ENCODE measurements at places on chromosomes 12 and 14.

DNA sequence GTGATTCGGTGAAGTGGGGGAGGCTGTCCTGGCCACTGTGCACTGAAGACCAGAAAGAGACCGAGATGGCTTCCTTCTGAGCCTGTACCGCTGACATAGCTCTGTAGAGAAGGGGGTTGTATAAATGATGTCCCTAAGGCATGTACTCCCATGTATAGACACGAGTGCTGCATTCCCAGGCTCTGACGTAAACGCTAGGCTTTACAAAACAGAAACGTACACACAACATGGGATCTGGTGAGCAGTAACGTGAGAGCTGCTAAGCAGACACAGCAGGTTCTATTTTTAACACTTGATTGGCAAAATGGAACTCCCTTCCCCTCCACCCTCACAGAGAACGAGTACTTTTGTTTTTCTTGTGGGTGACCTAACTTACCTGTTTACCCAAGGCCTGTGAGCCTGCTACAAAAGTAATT is 35.9 kb downstream of the ACADS start:
- no peak for DNase-seq

DNA sequence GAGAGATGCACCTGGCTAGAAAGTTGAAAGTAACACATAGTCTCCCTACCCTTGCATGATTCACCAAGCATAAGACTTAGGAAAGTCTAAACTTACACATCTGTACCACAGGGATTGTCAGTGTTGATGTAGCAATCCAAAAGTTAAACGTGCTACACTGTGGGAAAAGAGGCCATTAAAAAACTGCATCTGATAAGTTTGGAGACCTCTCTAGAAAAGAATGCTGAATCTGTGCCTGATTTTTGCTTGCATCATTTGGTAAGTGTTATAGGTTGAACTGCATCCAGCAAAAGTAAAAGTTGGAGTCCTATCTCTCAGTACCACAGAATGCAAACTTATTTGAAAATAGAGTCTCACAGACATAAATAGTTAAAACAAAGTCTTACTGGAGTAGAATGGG is 126.6 kb downstream of the SLC6A15 start:
- no peak for DNase-seq

DNA sequence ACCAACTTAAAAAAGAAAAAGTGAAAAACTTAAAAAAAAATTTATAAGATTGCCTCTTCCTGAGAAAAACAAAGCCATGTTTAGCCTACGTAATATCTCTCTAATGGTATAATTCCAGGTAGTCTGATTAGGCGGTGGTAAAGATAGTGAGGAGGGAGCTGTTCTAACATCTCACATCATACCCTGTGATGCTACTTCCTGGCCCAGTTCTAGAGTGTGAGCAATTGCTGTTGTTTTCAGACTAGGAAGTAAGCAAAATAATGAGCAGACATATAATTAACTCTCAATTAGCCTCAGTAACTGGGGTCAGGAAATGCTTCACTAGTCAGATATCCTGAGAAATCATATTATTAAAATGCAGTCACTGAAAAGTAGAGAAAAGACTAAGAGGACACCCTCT is 113.9 kb downstream of the PHLDA1 start:
- no peak for DNase-seq

DNA sequence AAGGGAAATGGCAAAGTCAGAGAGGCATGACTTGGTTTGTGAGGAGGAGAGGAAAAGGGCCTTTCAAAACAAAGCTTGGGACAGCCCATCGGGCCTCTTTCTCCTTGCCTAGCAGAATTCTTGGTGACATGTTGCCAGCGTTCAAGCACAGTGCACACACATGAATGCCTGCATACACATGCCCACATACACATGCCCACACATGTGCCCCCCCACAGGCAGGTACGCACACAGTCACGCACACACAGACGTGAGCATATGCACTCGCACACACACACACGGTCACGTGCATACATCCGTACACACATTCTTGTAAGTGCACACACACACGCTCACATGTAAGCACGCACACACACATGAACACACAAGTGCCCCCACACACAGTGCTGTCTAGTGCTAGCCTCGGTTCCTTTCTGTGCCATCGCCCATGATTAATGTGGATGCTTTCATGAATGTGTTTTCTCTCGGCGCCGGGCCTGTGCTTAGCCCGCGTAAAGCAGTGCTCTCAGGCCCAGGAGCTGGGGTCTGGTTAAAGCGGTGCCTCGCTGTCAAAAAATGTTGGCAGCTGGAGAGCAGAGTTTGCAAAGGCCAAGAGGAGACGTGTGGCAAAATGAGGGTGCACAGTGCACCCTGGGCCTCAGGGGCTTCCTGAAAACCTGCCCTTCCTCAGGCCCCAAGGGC is 328.8 kb upstream of the DIO3 start:
- DNase-seq: no peak

DNA sequence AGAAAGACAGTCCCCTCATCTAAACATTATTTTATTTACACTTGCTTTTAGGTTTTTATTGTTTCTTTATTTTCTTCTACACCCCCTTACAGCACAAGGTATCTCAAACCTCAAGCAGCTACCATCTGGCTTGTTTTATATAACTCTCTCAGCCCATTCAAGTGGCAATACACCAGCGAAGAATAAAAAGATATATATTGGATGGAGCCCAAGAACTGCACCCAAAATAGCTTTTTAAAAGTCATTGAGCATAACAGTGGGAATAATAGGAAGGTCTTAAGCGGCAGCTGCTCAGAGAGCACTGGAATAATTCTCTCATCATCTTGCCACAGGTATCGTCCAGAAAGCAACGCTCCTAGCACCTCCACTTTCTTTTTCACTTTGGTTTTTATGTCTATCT is 322.5 kb downstream of the SYT1 start:
- no peak for DNase-seq

- DNase-seq: peak; percentile 78
Observed at GRCh38 chr12:103840876-103841689, at the start of gene NT5DC3. NT5DC3 (minus strand) TSS chr12:103841234; CDS start chr12:103841156, 78 bp downstream.

- no peak for DNase-seq
Observed at GRCh38 chr12:13343375-13343774, 146.8 kb downstream of the EMP1 start.

DNA sequence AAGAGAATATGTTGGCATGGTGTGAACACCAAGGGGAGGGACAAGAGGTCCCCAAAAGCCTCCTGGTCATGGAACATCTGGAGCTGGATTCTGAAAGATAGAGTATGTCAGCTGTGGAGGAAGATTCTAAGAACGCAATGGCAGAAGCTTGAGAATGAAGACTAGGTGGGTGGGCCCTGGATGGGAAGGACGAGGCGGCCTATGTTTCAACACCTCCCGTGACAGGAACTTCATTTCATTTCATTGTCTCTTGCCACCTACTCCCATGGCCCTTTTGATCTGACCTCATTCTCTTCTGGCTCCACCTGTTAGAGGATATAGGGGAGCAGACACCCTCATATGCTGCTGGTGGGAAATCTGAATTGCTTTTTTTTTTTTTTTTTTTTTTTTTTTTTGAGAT is 3.3 kb downstream of the UNG start:
- DNase-seq: no peak

- no peak for DNase-seq
Observed at GRCh38 chr12:75738486-75738885, 227.1 kb upstream of the KRR1 start.

DNA sequence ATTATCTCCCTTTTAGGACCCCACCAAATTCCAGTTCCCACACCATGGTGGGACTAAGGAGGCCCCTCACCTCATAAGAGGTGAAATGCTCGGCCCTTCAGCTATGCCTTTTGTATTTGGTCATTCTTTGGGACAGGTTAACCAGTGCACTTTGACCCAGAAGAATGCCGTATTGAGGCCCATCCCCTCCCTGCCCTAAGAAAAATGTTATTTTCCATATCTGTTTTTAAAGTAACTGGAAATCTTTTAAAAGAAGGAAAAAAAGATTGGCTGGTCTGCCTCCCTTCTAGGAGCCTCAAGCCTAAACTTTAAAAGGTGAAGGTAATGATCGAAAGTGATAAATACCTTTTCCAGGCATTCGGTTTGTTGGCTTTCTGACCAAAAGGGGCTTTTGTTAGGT is 5.7 kb upstream of the HOXC13 start:
- no peak for DNase-seq

DNA sequence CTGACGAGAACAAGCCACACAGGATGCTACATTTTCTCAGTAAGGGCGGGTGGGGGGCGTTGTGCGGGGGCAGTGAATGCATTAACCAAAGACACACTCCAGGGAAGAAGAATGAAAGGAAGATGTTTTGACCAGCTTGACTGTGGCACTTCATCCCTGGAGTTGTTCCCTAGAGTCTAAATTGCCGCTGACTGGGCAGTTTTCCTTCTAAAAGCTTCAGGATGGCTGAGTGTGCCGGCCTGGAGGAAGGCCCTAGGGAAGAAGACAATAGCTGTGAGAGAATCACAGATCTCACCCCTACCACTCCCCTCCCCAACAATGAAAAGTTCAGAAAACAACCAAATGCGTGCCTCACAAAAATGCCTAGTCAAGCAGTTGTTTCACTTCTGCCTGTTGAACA is 67.2 kb downstream of the NKX2-1 start:
- DNase-seq: no peak

DNA sequence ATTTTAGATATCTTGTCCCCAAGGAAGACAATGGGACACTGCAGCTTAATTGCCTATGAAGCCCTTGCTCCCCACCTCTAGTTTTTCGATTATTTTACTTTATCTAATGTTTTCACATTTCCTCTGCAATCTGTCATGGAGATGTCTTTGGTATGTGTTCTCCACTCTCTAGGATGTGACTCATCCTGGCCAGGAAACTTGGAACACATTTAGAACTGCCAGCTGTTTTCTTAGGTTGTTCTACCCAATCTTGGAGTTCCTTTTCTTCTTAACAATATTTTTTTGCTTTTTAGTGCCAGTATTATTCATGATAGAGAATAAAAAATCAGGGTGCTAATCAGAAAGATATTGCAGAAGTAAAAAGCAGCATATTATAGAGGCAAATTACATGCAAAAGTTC is 101.7 kb upstream of the CLEC14A start:
- no peak for DNase-seq

GRCh38 chr12:108663324-108664015 is 29.8 kb upstream of the SELPLG start:
- no peak for DNase-seq

GRCh38 chr12:105499205-105499604 is 168.7 kb downstream of the C12orf75 start:
- no peak for DNase-seq

DNA sequence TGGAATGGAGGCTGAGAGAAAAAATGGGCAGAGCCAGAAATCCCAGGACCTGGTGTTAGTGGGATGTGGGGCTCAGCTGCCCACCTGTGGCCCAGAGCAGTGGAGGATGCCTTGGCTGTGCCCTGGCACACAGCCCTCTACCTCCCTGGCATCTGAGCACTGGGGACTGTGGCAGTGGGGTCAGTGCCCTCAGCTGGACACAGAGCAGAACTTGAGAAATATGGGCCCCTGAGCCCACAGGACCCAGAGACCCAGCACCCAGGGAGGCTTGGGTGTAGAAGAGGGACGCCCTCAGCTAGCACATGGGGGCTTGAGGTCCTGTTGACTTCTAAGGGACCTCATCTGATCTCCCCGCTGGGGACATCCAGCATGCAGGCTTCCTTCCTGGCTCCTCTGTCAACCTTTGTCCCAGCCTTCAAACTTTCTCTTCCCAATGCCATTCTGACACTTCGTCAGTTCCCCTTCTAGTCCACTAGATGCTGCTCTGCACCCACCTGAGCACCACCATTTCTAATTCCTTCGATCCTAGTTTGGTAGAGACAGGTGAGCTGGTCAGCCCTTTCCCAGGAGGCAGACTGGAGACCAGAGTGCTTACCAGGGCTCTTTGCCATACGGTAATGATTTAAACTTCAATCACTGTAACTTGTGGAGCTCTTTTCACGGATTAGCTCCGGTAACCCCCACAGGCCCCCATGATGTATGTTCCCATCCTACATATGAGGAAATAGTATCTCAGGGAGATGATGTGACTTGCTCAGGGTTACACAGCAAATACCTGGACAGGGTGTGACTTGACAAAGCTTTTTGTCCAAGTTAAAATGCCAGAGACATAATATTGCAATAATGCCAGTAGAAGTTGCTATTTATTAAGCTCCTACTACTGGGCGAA is 143.7 kb downstream of the ASCL4 start:
- DNase-seq: peak; percentile 13

DNA sequence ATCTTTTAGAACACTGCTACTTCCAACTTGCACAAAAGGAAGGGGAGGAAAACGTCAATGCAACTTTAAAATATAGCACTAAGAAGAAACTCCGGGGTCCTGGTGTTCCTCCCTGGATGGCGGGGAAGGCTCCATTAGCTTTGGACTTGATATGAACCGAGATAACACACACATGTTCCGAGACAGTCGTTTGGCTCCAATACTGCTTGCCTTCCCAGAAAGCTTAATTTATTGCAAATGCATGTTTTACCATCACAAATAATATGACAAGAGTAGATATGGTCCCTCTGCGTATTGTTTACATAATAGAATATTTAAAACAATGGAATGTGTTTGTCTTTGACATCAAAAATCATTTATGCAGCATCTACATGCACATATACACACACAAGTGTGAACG is 87.6 kb upstream of the CLMN start:
- no peak for DNase-seq

- DNase-seq: no peak
Observed at GRCh38 chr12:34393821-34394150, 371.5 kb downstream of the ALG10 start.

GRCh38 chr12:49974677-49975317 is 2.0 kb downstream of the AQP6 start:
- peak; percentile 36 for DNase-seq

DNA sequence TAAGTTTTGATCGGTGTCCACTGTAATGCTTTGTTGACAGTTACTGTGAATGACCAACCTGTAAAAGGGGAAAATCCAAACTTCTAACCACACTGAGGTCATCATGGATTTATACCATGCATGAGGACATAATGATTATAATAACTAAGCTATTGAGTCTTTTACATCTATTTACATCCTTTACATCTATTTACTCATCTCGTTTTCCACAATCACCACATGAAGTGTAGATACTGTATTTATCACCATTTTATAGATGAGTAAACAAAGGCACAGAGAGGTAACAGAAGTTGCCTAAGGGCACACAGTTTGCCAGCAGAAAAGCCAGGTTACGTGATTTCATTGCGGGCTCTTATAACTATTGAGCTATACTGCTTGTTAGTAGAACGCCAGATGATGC is 27.9 kb upstream of the EID3 start:
- DNase-seq: no peak

GRCh38 chr14:69002069-69002468 is 23.0 kb upstream of the ACTN1 start:
- DNase-seq: no peak

- DNase-seq: no peak
Observed at GRCh38 chr14:60512973-60513571, 4.1 kb downstream of the SIX6 start.

GRCh38 chr12:19882346-19882745 is 443.1 kb downstream of the AEBP2 start:
- DNase-seq: no peak

GRCh38 chr12:106710143-106710893 is 64.2 kb upstream of the RIC8B start:
- DNase-seq: no peak

- no peak for DNase-seq
Observed at GRCh38 chr12:23753628-23754365, 195.7 kb downstream of the SOX5 start.

Data from hippocampal formation (tissue), 2 donors.